Panc1 (cell line): ENCODE measurements at places on chromosomes 12 and 14.

DNA sequence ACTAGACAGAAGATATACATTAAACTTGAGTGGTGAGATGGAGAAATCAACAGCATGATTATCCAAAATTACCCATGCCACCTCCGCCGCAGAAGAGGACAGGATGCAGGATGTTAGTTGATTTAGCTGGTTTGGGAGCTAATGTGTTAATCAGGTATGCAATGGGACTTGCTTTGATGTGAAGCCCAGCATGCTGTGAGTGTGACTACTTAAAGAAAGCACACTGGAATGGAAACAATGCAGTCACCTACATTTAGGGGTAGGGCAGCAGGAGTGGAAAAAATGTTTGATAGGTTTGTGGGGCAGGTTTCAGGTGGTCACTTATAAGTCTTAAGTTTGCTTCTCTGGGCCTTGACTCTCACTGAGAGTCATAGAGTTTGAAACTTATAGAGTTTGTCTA, 170.0 kb upstream of the DAAM1 start:
- DNase-seq = no peak

GRCh38 chr12:89993632-89994031, 285.0 kb upstream of the ATP2B1 start:
- no peak for DNase-seq

DNA sequence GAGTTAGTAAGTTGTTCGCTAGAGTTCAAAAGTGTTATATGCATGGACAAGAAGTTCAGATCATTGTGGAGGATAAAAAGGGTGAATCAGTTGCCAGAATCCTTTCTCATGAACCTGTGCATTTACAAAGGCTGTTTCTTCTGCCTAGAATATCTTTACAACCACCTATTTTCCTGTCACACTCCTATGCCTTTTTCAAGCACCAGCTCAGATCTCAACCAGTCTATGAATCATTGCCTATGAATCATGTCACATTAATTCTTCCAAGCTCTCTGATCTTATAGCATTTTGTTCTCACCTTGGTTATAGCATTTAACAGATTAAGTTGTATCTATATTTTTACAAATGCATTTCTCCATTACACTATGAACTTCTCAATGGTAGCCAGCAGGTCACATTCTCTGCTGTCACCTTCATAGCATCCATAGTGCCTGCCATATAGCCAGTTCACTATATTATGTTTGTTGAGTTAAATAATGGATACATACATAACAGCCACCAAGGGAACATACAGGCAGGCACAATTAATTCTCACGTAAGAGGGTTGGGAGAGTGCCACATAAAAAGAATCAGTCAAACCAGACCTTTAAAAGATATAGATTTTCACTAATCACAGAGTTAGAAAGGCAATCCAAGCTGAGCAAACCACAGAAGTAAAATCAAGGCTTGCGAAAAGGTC, 573.0 kb downstream of the FOXG1 start:
- no peak for DNase-seq

DNA sequence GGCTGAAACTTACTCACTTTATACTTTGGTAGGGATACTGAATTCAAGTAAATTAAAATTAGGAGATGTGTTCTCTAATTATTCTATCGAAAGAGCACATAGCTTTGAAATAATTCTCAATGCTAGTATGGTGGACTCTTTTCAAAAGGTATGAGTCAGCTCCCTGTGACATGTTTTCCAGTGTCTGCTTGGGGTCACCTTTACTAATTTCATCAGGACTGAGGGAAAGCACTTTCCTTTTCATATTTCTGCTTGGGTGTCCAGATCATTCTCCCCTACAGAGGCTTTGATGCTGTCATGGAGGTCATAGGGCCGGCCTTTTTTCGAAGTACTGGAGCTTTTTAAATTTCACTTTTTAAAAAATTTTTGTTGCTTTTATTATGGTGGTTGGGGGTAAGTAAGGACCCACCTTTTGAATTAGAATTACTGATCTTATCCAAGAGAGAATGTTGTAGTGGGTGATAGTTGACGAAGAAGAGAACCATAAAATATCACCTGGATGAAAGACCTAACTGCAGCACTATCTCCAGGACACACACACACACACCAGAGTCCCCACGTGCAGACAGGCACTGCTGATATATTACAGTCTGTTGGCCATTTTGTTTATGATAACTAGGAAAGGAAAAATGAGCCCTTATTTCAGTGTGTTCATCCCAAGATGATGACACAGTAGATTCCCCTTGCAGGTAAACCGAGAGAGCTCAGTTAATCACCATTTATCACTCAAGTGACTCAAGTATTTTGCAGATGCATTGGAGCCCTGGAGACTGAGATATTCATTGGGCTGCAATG, 558.6 kb downstream of the DIO2 start:
- no peak for DNase-seq

DNA sequence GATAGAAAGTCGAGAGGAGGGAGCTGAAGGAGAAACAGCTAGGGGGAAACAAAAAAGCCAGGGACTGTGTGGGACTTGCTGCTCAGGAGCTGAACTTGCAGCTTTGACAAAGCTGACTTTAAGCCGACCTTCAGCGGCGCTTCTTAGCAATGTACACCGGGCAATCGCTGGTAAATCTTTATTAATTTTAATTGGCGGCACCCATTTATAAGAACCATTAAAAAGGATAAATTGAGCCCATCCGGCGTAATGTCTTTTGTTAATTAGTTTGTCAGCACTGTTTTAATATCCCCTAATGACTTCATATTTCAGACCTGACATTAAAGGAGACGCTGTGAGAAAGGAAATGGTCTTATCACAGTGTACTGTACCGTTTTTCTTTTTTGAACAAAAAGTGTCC, 86.2 kb upstream of the VASH1 start:
- no peak for DNase-seq

DNA sequence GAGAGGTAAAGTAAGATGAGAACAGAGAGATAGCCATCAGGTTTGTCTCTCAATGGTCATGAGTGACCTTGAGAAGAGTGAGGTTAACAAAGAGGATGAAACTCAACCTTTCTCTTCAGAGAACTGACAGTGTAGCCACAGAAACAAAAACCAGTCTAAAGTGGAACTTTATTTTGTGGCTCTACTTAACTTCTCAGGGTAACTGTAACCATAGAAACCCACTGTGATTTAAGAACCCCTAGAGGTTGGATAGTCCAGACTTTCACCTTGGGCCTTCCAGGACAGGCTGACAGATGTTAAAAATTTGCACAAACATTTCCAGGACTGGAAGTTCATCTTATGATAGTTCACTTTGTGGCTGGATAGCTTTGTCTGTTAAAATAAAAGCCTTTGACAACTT, 48.5 kb downstream of the ATP23 start:
- DNase-seq = no peak

GRCh38 chr14:100028990-100029677, 36.1 kb upstream of the EVL start:
- DNase-seq = no peak

GRCh38 chr12:102625819-102626218, 145.5 kb upstream of the IGF1 start:
- DNase-seq = no peak

DNA sequence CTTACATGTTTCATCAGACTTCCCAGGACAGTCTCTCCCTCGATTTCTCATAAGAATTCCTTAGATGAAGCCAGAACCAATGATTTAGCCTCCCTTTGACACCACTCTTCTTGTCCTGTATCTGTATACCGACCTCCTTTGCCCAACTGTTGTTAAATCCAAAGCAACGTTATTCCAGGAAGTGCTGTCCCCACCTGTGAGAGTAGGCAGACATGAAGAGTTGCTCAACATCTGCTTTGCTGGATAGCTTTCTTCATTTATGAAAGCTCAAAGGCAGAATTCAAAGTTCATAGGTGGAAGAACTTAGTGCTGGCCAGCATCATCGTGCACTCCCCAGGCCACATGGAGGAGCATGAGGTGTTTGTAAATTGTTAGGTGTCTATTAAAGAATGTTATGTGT, 55.6 kb downstream of the GTF2A1 start:
- no peak for DNase-seq

DNA sequence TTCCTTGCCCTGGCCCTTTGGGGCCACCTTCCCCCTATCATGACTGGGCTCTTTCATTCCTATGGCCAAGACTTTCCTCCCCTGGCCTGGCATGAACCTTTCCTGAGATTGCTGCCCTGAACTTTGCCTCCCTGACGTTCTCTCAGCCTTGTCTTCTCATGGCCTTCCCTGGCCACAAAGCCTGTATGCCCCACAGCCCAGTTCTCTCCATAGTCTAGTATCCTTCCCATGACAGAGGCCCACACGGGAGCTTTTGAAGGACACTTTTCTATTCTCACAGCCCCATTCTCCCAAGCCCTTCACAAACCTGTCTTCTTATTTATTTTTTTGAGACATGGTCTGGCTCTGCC, 4.5 kb upstream of the RNU7-1 start:
- DNase-seq = no peak

- no peak for DNase-seq
These were observed 38.3 kb downstream of the TESC start for GRCh38 chr12:117060929-117061305.

DNA sequence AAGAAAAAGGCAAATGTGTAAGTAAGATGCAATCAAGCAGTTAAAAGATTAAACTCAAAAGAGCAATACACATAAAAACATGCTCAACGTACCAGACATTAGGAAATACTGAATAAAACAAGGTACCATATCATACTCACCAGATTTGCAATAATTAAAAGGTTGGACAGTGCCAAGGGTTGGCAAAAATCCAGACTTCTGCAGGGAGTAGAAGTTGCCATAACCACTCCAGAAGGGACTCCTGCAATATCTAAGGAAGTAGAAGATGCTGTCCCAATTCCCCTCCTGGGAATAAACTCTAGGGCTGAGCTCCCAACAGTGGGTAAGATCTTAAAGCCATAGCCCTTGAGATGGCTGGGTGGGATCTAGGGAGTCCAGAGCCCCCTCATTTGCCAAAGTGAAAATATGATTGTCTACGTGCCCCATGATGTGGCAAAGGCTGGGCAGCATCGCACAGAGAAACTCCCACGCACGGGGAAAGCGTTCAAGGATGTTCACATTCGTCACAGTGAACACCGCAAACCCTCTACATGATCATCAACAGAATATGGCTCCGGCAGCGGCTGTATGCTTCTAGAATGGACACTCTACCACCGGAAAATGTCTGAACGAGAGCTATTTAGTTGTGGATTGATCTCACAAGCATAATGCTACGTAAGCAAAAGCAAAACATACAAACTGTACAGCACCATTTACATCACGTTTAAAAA, 12.3 kb downstream of the KCTD10 start:
- no peak for DNase-seq

GRCh38 chr14:50865391-50866076, 6.3 kb upstream of the ABHD12B start:
- no peak for DNase-seq

GRCh38 chr14:105475269-105476096, 862 bp downstream of the CRIP2 start:
- DNase-seq = no peak

GRCh38 chr12:107736914-107737313, 24.0 kb downstream of the PRDM4 start:
- no peak for DNase-seq

DNA sequence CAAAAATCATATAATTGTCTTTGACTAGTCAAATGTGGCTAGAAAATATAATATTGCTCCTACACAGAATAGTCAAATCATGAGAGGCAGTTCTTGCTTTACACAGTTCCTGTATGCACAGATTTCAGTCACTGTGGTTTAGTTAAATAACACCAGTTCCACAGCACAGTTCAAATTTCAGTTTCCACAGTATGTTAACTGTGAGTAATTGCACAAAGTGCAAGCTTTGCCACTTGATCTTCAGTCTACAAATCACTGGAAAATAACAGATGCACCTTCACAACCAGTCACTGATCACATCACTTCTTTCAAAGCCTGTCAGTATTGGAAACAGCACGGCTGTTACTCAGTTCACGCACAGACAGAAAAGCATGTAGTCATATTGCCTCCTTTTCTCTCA, 38.7 kb downstream of the KCNH5 start:
- DNase-seq = no peak

- no peak for DNase-seq
These were observed 112.7 kb downstream of the NT5DC3 start for GRCh38 chr12:103728323-103728722.

DNA sequence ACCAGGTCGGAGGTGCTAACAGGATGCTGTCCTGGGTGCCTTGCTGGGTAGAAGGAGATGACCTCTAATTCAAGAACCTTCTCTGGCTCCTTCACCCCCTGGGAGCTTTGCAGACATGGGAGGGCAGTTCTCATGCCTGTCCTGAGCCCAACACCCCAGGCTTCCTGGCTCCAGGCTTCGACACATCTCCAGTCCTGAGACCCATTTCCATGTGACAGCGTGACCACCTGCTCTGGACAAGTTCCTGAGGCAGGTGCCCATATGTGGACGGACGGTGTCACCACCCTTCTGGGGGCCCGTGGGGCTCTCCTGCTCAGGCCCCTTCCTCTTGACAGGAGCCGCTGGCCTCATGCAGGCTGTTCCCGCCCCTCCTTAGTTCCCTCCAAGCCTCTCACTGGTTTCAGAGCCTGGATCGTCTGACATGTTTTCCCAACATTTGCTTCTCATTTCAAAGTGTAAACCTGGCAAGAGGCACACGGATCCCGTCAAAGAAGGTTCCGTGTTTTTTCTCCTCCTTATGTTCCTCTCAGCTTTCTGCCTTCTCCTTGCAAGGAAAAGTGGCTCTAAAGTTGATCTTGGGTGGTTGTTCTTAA, 291.9 kb upstream of the RTL1 start:
- no peak for DNase-seq

DNA sequence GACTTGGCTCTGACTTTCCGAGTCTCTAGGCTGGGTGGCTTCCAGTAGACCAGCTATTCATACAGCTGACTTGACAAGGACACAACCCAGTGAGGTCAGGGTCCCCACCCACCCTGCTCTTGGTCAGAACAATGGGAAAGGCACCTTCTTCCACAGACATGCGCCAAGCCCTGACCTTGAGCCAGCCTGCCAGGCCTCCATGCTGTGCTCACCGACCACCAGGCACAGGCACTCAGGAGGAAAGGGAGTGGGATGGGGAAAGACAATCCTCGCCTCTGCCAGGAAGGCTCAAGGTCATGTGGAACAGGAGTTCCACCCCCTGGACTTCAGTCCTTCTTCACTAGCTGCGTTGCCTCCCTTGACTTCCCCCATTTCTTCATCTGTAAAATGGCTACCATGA, 31.4 kb downstream of the GALNT16 start:
- DNase-seq = no peak

GRCh38 chr14:39912192-39913100, 480.2 kb upstream of the FBXO33 start:
- no peak for DNase-seq

GRCh38 chr14:64293976-64294671, at the start of gene ESR2:
Gene ESR2, minus strand, starts transcription at chr14:64294371. Its CDS starts 11,386 bp downstream, at chr14:64282985.
- no peak for DNase-seq

DNA sequence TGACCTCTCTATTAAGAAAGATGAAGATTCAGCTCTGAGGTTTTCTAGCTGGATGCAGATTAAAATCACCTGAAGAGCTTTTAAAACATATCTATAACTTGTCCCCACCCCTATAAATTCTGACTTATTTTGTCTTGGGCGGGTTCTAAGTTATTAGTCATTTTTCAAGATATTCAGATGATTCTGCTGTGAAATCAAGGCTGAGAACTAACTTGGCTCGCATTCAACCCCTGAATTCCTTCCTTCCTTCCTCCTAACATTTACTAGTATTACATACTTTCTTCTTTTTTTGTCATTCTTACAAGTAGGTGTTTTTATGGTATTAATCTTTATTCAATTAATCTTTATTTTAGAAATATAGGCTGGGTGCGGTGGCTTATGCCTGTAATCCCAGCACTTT, 55.4 kb downstream of the SSPN start:
- DNase-seq = no peak
